ENCODE measurements at places on chromosomes 12 and 14.

- no peak for DNase-seq
These were observed 45.0 kb upstream of the IQSEC3 start for GRCh38 chr12:21301-22189.

GRCh38 chr14:65062096-65063075 lies 39.9 kb downstream of the MAX start:
- no peak for DNase-seq

DNA sequence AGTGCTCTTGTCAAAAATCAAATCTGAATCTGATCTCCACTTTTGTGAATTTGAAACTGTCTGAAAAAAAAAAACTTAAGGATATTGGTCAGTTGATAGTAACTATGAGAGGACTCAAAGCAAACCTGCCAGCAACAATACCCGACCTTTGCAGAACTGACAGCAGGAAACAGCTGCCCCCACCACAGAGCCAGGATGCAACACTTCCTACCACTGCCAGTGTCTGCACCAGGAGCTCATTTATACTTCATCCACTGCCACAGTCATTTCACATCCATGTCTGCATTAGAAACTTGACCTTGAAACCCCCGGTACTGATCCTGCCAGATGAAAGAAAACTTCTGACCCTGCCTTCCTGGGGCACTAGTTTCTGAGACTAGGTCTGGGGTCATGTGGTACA lies 27.4 kb upstream of the RXYLT1 start:
- no peak for DNase-seq

DNA sequence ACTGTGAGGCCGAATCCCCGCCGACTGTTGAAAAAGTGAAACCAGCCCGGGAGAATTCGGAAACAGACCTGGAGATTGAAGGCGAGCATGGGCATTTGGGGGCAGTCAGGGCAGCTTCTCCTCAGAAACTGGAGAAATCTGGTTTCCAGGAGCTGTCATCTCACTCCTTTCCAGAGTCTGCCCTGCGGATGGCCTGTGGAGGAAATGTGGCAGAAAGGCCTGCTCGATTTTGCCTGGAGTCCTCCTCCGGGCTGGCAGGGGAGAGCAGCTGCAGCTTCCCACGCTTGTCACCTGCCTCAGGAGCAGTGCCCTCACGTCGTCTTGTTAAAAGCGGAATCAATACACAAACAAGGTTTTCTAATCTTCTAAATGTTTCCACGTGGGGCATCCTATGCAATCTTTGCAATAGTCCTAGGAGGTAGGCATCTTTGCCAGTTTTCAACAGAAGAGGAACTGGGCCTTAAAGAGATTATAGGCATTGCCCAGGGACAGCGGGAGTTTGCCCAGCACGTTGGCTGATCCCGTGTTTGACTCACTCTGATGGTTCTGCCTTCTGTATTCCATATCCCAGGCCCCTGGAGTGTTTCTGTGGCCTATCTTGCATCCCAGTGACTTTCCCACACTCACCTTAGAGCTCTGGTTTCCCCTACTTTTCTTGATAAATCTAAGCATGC lies 2.3 kb downstream of the LRRC74A start:
- no peak for DNase-seq

DNA sequence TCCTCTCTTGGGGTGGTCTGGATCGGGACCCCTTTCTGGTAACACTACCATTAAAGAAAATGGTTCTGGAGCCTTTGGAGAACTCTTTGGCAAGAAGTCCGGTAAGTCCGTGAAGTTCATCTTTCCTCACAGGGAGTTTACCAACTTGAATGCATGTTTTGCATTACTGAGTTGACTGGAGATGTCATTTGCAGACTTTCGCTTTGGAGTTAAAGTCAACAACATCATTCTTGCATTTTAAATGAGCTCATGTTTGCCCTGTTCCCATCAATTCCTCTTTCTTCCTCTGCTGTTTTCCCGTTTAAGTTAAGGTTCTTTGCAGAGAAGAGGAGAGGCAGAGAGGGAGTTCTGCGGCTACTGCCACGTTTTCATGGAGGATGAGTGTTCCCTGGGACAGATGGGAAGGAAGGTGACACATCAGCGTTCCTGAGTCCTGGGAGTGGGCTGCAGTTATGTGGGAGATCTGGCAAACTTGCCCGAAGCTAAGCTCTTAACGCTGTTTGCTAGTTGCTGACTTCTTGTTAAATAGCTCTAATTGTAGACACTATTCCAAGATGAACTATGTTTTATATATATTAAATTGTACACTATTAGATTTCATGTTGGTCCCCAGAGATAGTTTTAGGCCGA lies 18.8 kb upstream of the PRICKLE1 start:
- no peak for DNase-seq

DNA sequence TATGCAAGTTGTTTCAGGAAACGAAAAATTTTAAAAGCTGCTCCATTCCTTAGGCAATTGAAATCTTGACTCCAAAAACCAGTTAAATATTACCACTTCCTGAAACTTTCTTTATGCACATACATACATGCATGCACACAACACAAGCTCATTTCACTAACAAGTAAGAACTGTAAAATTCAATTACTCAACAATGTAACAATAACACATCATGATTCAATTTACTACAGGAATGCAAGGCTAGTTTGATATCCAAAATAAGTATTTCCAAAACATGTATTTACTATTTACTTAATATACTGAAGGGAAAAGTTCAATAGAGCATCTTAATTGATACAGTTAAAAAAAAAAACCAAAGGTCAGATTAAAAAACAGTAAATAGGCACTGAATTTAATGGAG lies 19.6 kb downstream of the NAP1L1 start:
- DNase-seq, result no peak

DNA sequence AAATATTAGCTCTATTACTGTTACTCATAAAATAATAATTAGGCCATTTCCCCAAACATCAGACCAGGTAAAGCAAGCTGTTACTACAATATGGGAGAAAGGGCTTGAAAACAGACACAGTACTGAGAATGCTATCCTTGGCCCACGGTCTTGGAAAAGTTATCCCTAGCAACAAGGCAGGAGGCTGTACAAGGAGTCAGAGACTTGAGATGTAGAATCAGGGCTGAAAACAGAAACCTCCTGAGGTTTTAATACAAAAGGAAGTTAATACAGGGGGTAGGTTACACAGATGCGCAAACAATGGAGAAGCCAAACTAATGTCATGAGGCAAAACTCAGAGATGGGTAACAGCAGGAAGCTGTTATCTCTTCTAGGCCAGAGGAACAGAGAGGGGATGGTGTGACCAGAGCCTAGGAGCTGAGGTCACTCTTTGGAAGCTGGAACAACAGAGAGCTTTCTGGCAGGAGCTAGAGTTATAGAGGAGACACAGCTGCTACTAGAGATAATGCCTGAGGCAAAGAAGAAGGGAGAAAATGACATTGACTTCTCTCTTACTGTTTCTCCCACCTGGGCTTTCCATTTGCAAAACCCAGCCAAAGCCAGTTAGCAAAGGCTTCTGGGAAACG lies 248.8 kb downstream of the SUDS3 start:
- DNase-seq, result no peak

All from coronary artery (tissue), 2 donors.